ENCODE measurements at places on chromosomes 4 and X.

GRCh38 chr4:173932701-173933100 is 350.8 kb downstream of the FBXO8 start:
- DNase-seq, result no peak

DNA sequence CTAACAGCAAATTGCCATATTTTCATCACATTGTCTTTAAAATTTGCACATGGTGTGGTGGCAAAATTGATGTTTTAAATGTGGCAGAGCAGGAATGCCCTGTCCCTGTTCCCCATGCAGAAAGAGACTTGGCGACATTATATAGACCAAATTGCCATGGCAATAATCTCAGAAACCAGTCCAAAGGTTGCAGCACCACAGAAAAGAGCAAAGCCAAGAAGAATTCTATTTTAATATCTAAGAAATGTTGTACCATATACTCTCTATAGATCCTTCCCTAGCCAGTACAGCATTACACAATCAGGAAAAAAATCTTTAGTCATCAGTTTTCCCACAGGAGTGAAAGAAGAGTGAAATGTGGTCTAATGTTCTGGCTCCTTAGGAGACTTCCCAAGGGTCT is 80.0 kb downstream of the UGT2B28 start:
- DNase-seq, result peak; percentile 63

DNA sequence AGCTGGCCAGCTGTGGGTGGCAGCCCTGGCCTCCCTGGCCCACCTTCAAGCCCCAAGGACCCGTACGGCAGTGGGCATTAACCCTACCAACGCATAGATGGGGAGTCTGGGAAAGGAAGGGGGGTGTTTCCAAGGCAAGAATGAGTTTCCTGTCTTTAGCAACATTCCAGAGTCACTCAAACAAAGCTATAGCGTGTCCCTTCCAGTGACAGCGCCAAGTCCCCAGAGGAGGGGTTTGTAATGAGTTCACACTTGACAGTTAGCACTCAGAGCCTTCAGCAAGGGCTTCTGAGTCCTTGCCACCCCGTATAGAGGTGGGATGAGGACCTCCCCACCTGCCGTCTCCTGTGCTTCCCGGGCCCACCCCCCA is 1.8 kb downstream of the BGN start:
- no peak for DNase-seq

- no peak for DNase-seq
Measured at GRCh38 chrX:24482823-24483415, 17.8 kb downstream of the PDK3 start.

GRCh38 chr4:110059556-110060191 is 138.7 kb downstream of the ELOVL6 start:
- peak; percentile 9 for DNase-seq

- no peak for DNase-seq
Measured at GRCh38 chrX:6667048-6667768, 132.3 kb upstream of the VCX3A start.

- DNase-seq, result no peak
Measured at GRCh38 chr4:26108054-26108453, 194.0 kb downstream of the SMIM20 start.

- no peak for DNase-seq
Measured at GRCh38 chr4:5100336-5100735, 49.1 kb downstream of the STK32B start.
